Hindlimb muscle (tissue), 1 donor: ENCODE measurements at places on chromosomes 3 and 15. TPM values are rescaled to one million over a fixed set of nuclear protein-coding genes. Genes with fewer than 3 reads are reported as not detected.

- DNase-seq: no peak
Measured at GRCh38 chr3:63168179-63168578, 109.9 kb upstream of the SYNPR start.

- no peak for DNase-seq
Measured at GRCh38 chr3:24396338-24396737, 98.3 kb downstream of the THRB start.

- no peak for DNase-seq
Measured at GRCh38 chr3:4935347-4935746, 43.9 kb upstream of the BHLHE40 start.

- no peak for DNase-seq
Measured at GRCh38 chr15:68984586-68984985, 29.9 kb upstream of the NOX5 start.

- DNase-seq: no peak
Measured at GRCh38 chr3:86333636-86334035, 657.3 kb downstream of the VGLL3 start.

THPO gene
- 2.5 TPM for polyA plus RNA-seq

C3orf38 gene
- polyA plus RNA-seq: 14.0 TPM

GOLGA8K gene
- 0.86 TPM for polyA plus RNA-seq
